SHP77 treated with DMSO at 0.1 percent for 48 hours (cell line): ENCODE measurements at places on chromosomes 12 and 14.

DNA sequence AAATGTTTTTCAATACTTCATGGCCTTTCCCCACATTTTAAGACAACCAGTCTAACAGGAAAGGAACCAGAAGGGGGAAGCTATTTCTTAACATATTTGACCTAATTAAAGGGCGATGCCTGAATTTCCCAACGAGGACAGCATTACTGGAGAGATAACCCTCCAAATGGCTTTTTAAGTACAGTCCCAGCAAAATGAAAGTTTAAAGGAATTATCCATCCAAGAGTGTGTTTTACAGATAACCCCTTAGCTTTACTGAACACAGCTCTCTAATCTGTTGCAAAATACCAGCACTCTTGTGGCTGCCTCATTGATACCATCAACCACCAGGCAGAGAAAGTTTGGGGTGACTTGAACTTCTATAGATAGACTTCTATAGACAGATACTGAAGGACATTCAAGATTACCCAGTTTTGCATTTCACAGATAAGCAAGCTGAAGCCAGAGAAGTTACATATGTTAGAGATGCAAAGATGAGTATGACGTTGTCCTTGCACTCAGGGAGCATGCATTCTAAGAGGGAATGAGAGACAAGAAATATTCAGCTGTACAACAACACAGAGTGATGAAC, 41.3 kb upstream of the DUSP6 start:
- DNase-seq: no peak

DNA sequence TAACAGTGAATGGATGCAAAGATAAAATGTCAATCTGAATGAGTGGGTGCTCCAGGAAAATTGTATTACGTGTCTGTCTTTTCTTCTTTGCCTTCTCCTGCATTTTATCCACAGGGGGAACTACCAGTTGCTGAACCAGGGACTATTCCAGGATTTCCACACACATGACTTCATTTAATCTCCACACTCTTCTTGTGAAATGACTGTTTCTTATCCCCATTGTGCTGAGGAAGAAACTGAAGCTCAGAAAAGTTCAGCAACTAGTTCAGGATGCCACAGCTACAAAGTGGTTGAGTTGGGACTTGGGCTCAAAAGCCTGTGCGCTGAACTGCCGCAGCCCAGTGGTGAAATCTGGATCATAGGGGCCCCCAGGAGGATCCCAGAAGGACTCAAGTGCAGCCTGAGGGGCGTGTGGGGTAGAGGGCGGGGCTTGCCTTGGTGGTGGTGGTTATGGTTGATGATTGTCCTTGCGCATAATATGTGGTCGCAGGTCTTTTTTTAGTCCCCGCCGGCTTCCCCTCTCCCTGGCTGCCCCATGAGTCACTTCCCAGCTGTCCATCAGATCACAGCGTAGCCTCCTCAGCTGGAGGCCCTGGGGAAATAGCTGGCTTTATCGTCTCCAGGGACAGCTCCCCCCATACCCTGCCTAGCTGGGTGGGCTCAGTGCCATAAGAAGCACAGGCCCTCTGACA, 235.2 kb upstream of the CRY1 start:
- no peak for DNase-seq

- peak; percentile 66 for DNase-seq
Measured at GRCh38 chr12:95218150-95219133, 835 bp downstream of the VEZT start.

DNA sequence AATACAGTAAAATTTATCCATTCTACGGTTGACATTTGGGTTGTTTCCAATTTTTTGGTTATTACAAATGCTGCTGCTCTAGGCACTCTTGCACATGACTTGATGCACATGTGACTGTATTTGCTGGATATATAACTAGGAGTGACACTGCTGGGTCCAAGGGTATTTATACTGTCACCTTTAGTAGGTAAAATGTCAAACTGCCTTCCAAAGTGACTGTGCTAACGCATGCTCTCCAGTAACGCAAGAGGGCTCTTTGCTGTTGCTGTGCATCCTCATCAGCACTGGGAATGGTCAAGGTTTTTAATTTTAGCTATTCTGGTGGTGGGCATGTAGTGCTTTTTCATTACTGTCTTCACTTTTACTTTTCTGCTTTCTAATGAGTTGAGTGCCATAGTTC, 62.3 kb downstream of the ACADS start:
- no peak for DNase-seq

GRCh38 chr12:109178532-109178931, 62.1 kb downstream of the ACACB start:
- DNase-seq: no peak

- DNase-seq: no peak
Measured at GRCh38 chr14:79136071-79137044, 966.2 kb downstream of the NRXN3 start.

DNA sequence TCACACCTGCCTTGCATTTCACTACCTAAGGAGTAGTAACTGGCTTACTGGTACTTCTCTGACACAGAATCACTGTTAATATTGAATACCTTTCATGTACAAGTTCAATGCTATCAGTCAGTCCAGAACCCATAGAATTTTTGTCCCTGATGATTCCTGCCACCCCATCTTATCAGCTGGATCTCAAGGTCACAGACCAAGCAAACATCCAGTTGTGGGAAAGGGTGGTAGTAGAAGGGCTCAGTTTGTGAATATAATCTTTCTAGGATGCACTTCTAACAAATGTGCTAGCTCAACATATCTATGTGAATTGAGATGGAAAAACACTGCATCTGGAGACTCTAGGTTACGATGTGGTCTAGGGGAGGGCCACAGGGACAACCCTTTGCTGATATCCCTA, 14.1 kb downstream of the PPP1CC start:
- no peak for DNase-seq

- no peak for DNase-seq
Measured at GRCh38 chr12:118058881-118059280, 2.1 kb downstream of the WSB2 start.

DNA sequence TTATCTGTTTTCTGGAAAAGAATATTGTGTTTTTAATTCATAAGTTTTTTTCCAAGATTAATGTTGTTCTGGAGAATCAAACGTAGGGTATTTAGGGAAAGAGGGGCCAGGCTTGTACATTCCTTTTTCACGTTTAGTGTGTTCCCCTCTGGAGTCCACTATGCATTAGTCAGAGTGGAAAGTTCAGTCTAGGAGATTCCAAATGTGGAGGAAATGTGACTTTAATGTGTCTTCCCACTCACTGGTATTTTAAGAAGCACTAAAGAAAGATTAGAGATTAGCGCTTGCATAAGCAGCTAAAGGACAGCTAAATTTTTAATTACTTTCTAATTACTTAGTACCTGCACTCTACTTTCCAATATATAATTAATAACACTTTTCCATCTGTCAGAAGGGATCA, 4.4 kb upstream of the PDE6H start:
- DNase-seq: no peak

GRCh38 chr12:103687253-103687652, 100.2 kb downstream of the STAB2 start:
- DNase-seq: no peak

GRCh38 chr12:96710127-96710745, 196.8 kb upstream of the NEDD1 start:
- no peak for DNase-seq

DNA sequence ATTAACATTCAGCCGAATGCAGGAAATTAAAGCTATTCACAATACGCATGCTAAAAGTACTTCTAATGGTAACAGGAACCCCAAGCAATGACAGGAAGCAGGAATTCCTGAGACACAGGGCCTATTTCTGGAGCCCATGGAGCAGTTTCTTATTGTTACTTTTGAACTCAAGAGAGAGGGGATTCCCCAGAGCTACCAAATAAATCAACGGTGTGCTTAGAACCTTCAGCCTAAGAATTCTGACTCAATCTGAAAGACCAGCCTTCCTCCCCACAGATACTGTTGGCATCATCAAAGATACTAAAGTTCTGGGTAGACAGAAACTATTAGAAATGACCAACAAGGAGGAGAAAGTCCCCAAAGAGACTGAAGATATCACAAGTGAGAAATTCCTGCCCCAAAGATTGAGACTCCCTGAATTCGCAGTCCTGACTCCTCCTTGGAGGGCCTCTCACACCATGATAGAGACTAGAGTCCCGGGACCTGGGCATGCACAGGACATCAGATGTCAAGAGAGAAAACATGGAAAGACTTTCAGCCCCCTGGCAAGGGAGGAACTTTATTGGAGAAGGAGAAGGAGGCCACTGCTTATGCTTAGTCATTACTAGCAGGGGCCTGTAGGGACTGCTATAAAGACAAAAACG, 32.7 kb downstream of the RTRAF start:
- no peak for DNase-seq

DNA sequence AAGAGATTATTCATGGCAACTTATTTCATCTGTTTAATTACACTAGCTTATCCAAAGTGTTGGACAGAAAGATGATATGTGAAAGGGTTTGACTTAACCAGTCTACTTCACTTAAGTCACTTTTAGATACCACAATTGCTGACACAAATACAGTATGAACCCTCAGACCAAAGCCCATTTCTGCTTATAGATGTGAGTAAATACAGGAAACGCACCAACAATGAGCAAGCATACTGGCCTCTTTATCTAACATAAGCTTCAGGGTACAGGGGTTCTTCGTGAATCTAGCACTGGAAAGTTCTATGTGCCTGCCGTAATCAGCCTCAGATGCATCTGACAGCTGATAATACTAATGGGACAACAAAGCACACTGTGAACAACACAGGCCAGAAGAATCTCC, 209.6 kb downstream of the MED13L start:
- no peak for DNase-seq
